ENCODE measurements at places on chromosomes 4 and X.
A peak's percentile ranks its signal among the peaks of the same experiment; 100 is the strongest.

DNA sequence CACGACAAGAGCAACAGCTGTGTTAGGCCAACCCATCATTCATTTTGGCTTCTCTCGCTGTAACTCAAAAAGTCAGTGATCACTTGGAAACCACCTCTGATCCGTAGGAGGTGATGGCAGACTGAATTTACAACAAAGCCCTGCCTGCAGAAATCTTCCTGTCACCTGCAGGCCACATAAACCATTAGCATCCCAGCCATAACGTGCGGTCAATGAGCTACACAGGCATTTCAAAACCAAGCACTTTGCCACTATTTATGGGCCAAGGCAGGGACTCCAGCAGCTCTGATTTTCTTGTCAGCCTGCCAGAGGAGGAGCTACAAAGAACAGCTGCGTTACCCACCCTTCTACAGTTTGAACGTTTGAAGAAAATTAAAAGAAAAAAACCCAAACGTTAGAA lies 228.1 kb upstream of the PPARGC1A start:
- DNase-seq: no peak

- peak; percentile 48 for DNase-seq
These were observed 1.3 kb upstream of the CITED1 start for GRCh38 chrX:72306851-72307645.

DNA sequence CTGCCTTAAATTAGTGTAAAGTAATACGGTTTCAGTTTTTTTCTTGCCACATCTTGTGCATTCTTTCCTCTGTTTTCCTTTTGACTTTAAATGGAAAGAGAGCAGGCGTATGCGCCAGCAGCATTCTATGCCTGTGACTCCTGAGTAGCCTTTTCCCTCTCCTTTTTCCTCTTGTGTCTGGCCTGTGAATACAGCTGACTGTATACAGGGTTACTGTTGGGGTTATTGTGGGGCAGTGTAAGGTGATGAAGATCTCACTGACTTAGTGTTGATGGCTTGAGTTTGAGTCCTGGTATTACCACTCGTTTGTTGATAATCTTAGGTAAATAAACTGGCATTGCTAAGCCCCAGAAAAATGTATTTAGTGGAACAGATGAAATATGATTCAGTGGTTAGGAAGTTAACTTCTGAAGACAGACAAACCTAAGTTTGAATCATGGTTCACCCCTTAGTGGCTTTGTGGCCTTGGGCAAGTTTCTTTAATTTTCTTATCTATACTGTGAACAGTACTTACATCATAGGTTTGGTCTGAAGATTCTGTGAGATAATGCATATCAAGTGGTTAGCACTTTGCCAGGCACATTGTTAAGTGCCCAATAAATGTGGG lies 105.1 kb downstream of the FNIP2 start:
- no peak for DNase-seq

GRCh38 chr4:5403746-5404497 lies 304.4 kb downstream of the EVC2 start:
- no peak for DNase-seq

Data from neural crest cell (in vitro differentiated cells).